ENCODE measurements at places on chromosomes 3 and 15.

DNA sequence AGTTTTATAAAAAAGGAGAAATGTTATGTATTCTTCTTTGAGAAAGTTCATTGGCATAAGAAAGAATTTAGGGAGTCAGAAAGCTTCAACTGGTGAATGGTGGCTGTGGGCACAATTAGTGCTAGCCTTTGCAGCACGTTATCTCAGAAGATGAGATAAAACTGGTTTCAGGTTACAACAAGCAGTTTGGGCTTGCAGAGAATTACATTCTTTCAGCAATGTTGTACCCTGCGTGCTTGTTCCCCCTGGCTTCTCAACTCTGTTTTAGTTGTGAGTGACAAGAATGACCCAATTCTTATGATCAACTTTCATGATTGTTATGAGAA, 31.6 kb upstream of the ACP3 start:
- DNase-seq: no peak

DNA sequence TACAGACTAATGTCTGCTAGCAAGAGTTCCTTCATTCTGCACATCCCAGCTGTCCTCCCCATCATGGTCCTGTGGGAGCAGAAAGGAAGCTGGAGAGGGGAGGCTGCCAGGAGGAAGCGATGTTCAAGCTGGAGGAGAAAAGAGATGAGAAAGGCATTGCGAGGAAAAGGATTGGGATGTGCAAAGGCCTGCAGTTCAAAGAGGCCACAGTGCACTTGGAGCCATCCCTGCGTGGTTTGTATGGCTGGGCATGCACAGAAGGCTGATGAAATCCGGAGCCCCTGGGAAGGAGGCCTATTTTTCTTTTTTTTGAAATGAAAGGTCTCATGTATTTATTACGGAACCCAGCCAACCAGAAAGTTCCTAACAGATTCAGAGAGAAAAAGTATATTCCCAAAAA, 22.8 kb downstream of the AMOTL2 start:
- no peak for DNase-seq

DNA sequence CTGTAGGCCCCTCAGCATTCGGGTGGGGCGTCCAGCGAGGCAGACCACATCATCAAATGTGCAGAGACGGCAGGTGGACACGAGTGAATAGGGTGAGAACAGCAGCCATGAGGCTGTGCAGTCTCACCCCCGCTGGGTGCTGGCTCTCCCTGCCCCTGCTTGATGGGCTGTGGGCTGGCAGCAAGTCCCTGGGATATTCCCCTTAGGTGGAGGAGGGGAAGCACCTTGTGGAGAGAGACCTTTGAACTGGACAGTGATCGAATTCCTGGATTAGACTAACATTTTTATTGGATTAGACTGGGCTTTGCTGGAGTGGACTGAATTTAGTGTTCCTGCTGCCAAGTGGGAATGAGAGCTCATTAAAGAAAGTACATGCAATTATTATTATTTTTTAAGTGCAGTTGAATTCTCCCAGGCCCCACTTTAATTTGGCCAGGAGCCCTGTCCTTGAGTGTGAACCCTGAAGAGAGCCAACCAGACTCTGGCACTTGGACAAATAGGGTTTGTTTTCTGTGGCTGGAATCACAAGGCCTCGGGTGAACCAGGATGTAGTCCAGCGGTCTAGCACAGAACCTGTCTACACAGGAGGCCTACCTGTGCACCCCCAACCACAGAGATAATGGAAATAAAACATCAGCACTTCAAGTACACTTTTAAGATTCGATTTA, 193.1 kb downstream of the ABHD5 start:
- DNase-seq: no peak

DNA sequence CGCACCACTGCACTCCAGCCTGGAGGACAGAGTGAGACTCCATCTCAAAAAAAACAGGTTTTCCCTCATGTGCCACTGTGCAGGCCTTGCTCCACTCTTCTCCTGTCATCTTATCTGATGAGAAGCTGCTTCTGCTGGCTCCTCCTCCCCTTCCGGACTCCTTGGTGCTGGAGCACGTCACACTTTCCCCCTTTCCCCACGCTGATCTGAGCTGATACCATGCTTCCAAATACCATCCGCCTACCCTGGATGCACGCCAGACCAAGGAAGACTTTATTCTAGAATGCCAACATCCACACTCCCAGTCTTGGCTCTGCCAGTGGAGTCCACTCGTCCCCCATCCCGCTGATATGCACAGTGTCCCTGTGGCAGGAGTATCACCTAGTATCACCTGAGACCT, 31.3 kb downstream of the HOMER2 start:
- DNase-seq: no peak

- DNase-seq: no peak
Observed at GRCh38 chr3:139679220-139679775, 1.5 kb upstream of the NMNAT3 start.

DNA sequence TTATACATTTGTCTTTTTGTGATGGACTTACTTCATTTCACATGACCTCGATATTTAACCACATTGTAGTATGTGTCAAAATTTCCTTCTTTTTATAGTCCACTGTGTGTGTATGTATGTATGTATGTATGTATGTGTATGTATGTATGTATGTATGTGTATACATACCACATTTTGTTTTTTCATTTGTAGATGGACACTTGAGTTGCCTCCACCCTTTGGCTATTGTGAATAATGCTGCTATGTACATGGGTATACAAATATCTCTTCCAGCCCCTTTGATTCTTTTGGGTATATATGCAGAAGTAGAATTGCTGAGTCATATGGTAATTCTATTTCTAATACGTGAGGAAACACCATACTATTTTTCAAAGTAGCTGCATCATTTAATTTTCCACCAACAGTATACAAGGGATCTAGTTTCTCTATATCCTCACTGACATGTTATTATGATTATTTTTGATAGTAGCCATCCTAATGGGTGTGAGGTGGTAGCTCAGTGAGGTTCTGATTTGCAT, 228.2 kb downstream of the OPA1 start:
- DNase-seq: no peak

GRCh38 chr3:10015461-10015904, 10.8 kb upstream of the FANCD2 start:
- DNase-seq: no peak

Measured in stimulated activated naive CD4-positive, alpha-beta T cell treated with Interleukin-2 at 50 U/mL for 16 hours (primary cell).